ENCODE measurements at places on chromosomes 5 and 9.

DNA sequence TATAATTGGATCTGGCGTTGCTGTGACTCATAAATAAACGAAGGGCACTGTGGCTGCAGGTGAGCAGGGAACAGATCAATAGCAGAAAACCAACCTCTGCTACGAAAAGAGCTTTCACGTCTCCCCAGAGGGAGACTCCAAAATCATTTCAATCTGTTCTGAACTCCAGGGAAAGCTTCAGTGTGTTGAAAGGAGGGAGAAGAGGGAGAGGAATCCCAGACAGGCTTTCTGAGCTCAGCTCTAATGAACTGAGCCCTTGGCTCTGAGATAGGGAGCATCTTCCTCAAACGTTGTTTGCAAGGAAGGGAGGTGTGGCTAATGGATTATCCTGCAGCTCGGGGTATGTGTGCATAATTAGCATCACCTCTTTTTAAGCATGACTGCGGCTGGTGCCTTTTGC, 288.0 kb upstream of the IRX4 start:
- DNase-seq: no peak

DNA sequence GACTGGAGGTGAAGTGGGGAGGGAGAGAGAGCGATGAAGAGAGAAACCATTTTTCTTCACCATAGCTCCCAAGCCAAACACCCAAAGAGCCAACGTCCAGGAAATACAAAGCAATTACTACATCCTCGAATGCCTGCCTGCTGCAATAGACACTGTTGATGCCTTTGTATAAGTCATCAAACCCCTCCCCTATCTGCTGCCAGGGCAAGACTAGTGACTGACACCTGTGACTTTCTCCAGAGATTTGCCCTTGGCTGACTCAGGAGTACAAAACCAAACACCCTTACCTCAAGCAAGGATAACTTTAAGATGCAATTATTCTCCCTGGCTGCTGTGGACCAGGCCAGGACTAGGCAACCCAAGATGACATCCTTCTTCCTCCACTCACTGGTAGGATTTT, 81.8 kb upstream of the RASA1 start:
- no peak for DNase-seq

DNA sequence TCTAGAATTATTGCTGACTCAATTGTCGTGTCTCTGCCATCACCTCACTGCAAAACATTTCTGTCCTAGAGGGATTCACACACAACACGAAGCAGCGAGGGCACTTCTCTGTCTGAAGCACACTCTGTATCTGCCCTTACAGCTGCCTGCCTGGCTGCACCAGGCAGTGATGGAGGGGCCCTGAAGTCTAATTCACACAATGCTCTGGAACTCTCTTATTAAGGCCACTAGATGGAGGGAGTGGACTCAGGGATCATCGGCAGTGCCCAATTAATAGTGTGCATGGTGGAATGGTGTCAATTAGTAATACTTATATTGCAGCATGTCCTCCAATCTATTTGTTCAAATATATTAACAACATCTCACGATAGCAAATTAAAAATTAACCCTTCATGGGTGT, 157.5 kb upstream of the MAP1B start:
- no peak for DNase-seq

DNA sequence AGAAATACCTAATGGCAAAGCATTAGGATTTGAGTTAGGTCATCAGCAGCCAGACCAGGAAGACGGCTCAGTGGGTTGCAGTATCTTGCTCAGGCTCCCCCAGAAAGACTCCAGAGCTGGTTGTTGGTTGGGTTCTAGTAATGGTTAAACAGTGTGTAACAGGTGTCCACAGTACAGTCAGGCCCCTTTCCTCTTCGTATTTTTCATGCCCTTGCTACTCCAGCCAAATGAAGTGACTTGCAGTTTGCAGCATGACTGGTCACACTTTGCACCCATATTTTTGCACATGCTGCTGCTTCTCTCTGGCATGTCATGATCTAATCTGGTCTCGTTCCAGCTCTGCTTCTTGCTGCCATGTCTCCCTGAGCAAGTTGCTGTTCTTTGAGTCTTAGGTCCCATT, 60.6 kb upstream of the TRPC7 start:
- no peak for DNase-seq

DNA sequence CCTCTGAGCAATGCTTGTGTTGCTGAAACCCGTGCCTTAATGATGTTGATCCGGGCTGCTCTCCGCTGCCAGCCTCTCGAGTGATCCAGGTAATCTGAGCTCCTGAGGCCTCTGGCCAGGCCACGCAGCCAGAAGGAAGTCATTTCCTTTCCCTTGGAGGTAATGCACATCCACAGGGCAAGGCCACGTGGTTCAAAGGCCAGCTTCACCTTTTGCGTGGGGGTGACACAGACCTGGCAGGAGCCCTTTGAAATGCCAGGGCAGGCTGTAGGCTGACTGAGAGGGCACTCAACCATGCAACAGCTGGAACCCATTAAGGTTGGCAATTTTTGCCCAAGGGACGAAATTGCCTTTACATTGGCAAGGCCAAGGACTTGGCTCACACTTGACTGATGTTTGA, 80.4 kb downstream of the LIX1 start:
- DNase-seq: no peak

DNA sequence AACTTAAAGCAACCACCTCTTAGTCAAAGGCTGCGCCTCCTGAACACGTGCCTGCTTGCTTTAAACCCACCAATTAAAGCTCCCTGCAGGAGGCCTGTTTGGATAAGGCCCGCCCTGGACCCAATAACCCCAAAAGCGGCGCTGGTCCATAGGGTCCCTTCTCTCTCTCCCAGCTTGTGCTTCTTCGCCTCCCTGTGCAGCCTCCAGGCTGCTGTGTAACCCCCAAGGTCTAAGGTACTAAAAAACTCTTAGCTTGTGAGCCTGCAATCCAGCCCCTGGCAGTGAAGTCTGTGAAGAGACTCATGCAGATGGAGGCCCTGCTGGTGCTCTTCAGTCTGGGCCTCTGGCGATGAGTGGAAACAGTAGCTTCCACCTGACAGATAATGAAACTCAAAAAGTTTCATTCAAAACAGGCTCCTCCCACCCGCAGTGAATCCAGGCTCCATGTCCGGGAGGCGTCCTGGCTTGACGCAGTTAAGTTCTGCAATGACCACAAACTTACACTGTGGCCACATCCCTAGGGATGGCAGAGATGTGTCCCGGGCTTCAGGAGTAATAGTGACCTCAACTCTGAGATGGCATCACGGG, 97.3 kb downstream of the PRRT1B start:
- no peak for DNase-seq

GRCh38 chr5:1299961-1300360, 5.1 kb upstream of the TERT start:
- DNase-seq: no peak

DNA sequence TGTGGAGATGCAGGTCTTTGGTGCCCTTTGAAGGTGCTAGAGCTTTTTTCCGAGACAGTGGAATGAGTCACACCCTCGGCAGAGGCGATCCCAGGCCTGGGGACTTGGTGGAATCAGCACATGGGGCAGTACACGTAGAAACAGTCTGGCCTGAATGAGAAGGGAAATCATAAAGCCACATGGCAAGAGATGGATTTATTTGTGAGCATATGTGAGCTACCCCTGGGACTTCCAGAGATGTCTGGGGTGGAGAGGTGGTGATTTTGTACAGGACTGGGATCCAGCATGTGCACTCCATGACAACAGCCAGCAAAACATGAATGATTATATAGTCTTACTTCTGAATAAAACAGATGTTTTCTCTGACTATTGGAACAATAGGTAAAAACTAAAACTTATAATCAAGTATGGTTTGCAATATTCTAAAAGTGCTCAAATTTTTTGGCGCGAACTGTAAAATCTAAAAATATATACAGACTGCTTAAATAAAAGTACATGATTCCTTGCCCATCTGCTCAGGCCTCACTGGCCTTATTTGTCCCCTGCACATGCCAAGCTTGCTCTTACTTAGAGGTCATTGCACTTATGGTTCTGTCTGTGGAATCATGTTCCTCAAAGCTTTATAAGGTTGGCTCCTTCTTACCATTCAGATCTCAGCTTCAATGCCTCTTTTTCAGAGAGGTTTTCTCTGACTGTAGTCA, 54.7 kb upstream of the SMARCA2 start:
- DNase-seq: no peak

- DNase-seq: peak; percentile 89
These were observed 49.4 kb downstream of the MEF2C start for GRCh38 chr5:88833371-88834130.

DNA sequence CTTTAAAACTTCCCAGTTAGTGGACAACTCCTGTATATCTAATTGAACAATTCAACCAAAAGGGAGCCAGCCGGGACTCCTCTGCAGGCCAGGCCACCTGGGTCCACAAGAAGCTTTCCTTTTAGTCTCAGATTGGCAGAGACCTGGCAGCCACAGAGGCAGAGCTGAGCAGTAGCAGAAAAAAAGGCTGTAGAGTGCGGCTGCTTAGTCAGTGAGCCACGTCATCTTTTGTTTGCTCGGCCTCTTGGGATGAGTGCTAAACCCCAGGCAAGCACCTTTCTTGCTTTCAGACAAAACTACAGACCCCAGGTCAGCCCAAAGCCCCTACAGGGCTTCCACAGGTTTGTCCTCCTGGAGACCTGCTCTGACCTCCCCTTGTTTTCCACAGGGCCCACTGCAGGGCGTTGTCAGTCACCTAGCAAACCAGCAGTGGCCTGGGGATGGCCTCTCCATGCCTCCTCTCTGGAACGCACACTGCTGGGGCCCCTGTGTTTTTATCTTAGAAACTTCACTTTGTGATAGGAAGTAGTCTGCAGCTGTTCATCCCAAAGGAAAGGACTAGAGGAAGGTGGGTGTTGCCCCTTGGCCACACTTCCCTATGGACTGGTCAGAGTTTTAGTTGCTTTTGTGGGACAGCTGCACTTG, 49.9 kb downstream of the SHB start:
- peak; percentile 77 for DNase-seq

GRCh38 chr9:85224729-85225128, 517.0 kb downstream of the AGTPBP1 start:
- peak; percentile 3 for DNase-seq

DNA sequence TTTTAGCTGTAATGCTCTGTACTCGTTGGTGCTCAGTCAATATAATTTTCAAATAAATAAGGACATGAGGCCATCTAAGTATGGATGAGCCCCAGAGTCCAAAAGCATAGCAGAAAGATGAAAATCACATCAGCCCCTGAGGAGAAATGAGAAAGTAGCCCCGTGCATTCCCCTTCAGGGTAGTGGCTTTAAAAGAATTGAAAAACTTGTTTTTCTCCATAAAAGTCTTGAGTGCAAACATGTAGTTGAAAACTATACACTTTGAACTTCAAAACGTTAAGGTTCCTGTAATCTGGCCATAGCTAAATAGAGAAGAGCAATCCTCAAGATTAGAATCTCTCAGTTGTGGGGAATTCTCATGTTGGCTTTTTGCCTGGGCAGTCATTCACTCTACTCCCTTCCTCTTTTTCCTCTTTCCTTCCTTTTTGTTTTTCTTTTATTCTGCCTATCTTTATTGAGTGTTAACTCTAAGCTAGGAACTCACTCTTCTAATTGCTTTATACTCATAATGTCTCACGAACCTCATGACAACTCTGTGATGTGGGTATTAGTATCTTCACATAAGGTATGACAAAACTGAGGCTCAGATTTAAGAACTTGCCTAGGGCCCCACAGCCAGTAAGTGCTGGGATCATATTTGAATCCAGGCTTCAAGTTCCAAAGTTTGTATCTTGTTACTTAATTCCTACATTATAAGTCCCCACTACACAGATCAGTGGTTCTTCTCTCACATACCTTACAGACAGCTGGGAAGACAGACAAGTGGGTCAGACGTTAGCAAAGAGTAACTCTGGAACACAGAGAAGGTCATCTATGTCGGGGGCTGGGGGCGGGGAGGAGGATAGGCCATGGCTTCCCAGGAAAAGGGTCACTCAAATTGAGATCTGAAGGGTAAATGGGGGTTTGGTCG, 46.4 kb upstream of the ABCA1 start:
- no peak for DNase-seq

DNA sequence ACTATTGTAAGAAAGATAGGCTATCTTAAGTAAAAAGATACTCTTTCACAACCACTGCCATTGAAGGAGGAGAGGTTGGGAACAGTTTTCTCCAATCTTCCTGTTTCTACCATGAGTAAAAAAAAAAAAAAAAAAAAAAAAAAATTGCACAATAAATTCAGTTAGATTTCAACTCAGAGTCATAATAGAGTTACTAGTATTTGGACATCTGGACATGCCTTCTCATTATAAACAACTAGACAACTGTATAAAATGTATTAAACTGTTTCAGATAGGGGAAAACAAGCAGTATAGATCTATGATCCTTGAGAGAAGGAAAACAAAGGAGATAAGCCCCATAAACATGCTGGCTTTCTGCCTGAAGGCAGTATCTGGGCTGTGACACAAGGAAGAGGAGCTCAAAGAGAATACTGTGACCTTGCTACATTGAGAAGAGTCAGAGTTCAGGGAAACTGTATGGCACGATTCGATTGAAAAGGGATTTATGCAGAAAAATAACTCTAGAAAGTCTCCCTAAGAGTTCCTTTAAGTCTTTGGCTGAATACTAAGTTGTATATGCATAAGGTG, 249.2 kb upstream of the POU5F2 start:
- DNase-seq: peak; percentile 9

DNA sequence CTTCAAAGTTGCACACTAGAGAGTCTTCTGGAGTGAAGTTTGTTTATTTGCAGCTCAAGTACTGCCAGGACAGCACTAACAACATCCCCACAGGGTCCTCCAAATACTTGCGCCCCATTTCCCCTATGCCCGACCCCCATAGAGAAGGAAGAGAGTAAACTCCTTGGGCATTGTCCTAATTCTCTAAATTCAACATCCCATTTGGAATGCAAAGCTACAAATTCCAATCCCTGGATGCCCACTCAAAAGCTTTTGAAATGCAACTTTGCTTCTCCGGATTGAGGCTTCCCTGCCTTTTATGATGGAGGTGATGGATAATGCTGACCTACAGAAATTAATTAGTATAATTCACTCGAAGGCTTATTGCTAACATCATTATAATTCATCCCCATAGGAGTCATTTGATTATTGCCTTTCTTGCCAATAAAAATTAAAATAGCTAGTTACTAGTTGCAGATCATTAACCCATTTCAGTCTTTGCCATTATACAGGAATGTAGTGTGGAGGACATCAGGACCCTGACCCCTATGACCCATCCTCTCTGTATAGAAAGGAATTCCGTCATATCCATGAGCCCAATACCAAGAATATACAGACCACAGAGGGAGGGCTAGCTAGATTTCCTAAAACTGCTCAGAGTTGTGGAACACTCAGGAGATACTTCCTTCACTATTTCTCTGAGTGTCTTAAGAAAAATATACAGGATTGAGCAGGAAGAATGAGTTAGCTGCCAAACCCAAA, 277.6 kb downstream of the ZNF608 start:
- no peak for DNase-seq

- DNase-seq: no peak
These were observed 92.6 kb downstream of the GLIS3 start for GRCh38 chr9:4207123-4207875.

- no peak for DNase-seq
These were observed 90.2 kb upstream of the PARP8 start for GRCh38 chr5:50576265-50576664.

- DNase-seq: peak; percentile 91
These were observed 6.8 kb downstream of the MACROH2A1 start for GRCh38 chr5:135392256-135392655.

Measured in choroid plexus epithelial cell (primary cell).